ENCODE measurements at places on chromosomes 12 and 14.
A peak's percentile ranks its signal among the peaks of the same experiment; 100 is the strongest.

GRCh38 chr12:39946361-39947280 lies 159.3 kb downstream of the SLC2A13 start:
- no peak for DNase-seq

- no peak for DNase-seq
Measured at GRCh38 chr14:68589447-68590200, 203.2 kb downstream of the ZFP36L1 start.

GRCh38 chr12:67352682-67353081 lies 83.5 kb downstream of the CAND1 start:
- DNase-seq, result no peak

GRCh38 chr14:98906123-98906995 lies 365.6 kb downstream of the BCL11B start:
- peak; percentile 82 for DNase-seq

- DNase-seq, result no peak
Measured at GRCh38 chr12:120751389-120751788, 25.8 kb downstream of the ACADS start.
